ENCODE measurements at places on chromosomes 1 and 21.

DNA sequence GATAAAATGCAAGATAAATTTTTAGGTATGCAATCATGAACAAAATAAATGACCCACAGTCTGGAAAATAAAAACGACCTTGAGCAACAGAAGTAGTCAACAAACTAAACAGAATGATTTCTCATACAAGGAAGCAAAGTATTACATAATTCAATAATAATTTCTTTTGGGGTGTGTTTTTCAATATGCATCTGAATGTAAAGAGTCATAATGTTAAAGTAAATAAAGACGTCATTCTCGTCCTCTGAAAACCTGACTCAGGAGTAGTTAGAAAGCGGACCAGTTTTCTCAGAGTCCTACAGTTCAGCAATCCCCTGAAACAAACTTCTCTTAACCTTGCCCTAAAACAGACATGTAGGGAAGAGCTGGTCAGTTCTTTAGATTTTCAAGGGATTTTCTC lies 18.6 kb downstream of the CDC42BPA start:
- ATAC-seq: peak; percentile 94

DNA sequence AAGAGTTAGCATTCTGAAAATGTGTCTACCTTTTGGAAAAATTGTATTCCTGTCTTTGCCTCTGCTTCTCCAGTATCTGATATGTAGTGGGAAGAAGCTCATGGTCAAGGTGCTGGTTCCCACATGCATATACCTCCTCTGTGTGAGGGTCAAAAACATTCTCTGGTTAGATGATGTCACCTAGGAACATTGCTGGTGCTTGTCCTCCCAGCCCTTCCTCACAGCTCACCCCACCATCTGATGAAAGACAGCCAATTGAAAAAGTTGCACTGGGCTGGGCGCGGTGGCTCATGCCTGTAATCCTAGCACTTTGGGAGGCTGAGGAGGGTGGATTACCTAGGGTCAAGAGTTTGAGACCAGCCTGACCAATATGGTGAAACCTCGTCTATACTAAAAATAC lies 154.4 kb downstream of the NR5A2 start:
- no peak for ATAC-seq

DNA sequence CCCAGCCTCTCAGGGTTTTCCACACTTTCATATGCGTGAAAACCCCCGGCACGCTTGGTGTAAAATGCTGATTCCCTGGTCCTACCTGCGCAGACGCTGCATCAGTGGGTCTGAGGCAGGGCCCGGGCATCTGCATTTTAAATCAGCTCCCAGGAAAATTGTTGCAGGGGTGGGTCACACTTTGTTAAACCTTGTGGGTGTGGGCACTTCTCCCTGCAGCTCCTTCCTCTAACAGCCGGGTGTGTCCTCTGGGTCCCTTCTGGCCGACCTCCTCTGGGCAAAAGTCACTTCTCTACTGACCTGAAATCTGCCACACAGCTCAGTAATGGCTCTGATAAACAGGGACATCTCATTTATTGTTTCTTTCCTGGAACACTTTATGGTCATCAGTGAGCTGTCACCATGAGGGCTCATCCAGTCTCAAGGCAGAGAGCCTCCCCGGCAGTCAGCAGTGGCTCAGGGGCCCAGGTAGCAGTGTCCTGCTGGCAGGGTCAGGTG lies 52.8 kb upstream of the TMPRSS2 start:
- ATAC-seq: peak; percentile 11

DNA sequence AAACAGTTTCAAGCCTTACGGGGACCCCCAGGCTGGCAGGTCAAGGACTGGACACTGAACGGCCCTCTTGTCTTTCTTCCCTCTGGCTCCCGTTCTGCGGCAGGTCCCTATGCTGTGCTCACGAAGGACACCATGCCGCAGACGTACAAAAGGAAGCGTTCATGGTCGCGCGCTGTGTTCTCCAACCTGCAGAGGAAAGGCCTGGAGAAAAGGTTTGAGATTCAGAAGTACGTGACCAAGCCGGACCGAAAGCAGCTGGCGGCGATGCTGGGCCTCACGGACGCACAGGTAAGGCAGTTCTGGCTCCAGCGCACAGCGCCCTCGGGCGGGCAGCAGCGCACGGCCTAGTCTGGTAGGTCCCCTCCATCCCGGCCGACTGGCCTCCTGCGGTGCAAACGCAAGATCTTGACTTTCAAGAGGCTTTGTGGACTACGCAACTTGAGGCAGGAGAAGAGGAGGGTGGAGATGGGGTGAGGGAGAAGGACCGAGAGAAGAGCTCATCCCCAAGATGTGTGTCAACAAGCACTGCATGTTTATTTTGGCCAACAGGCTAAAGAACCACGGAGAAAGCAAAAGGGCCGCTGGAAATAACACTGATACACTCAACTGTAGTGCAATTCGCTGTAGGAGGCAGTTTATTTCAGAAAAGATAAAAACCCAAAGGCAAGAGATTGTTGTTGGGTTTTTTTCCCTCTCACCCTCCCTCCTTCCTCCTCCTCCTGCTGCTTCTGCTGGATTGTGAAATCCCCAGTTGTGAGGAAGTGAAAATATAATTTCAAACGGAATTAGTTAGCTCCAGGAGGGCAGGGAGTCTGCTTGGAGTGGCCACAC lies 3.0 kb downstream of the HLX start:
- ATAC-seq: no peak

- ATAC-seq: no peak
Measured at GRCh38 chr1:151944126-151944856, 35.0 kb upstream of the THEM4 start.

DNA sequence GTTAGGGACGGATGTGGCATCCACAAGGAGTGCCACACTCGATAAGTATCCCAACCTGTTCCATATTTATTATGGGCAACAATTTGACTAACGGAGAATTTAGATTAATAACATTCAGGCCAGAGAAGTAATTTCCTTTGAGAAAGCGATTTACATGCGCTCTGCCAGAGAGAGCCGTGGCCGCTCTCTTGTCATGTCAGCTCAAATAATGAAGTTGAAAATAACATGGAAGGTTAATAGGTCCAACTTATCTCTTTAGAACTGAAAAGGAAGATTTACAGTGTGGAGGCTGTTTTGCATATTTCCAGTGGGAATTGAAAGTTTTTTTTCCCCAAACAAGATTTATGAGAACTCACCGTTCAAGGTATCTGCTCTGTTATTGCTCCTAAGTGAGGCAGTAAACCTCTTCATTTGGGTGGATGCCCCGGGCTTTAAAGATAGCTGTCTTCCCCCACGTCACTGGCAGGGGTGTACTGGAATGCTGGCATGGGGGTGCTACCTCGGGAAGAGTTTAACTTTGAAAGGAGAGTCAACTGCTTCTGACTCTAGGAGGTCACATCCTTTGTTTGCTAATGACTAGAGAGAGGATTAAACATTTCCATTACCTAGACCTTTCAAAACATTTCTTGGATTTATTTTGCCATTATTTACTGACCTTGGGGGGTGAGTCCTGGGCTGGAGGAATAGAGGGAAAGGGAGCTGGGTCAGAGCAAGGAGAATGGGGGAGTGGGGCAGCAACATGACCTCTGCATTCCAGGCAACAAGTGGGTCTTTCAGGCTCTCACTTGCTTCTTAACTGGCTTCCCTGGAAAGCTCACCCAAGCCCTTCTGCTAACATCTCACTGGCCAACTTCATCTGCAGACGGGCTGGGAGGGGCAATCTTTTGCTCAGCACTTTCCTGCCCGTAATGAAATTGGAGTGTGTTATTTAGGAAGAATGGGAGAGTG lies 204.2 kb downstream of the CAMTA1 start:
- no peak for ATAC-seq

DNA sequence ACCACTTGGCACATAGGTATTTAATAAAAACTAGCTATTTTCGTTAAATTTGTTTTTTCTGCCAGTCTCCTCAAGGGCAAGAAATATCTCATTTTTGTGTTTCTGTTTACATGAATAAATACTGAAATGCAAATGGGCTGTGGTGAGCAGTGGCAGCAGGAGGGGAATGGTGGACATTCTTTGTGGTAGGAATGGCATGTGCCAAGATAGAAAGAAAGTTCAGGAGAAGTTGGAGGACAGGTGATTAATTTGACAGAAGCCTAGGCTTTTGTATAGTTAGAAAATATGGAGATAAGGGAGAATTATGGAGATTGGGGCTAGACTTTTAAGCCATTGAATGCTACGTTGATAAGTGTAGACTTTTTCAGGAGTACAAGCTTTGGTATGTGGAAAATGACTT lies 8.6 kb downstream of the RAP1A start:
- no peak for ATAC-seq

DNA sequence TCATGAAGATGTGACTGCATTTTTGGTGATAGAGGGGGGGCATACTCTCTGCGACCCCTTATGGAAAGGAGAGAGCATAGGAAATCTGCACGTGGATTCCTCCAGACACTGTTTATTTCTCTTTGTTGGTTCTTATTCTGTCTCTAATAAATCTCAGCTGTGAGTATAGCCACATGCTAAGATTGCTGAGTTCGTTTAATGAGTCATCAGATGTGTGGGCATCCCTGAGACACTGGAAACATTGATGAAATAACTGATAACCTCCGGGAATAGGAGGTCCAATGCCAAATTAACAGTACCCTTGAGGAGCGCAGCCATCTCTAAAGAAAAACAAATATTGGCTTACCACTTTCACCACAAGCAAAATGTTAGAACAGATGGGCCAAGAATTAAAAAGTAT lies 880.2 kb upstream of the NEGR1 start:
- ATAC-seq: no peak

DNA sequence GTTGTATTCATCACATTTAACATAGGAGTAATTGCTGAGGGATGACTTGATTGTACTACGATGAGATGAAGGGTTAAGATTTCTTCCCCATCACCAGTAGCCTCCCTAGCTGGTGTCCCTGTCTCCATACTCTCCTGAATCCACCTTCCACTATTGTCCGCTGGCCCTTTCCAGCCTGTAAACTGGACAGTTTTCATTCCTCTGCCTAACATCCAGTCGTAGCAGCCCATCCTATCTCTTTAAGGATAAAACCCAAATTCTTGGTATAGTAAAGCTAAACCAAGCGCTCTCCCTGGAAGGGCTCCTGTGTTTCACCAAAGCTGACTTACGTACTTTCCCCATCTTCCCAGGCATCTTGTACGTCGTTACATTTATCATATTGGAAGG lies 670 bp downstream of the COX20 start:
- no peak for ATAC-seq

- ATAC-seq: no peak
Measured at GRCh38 chr1:33599516-33600115, 127.2 kb downstream of the ZSCAN20 start.

DNA sequence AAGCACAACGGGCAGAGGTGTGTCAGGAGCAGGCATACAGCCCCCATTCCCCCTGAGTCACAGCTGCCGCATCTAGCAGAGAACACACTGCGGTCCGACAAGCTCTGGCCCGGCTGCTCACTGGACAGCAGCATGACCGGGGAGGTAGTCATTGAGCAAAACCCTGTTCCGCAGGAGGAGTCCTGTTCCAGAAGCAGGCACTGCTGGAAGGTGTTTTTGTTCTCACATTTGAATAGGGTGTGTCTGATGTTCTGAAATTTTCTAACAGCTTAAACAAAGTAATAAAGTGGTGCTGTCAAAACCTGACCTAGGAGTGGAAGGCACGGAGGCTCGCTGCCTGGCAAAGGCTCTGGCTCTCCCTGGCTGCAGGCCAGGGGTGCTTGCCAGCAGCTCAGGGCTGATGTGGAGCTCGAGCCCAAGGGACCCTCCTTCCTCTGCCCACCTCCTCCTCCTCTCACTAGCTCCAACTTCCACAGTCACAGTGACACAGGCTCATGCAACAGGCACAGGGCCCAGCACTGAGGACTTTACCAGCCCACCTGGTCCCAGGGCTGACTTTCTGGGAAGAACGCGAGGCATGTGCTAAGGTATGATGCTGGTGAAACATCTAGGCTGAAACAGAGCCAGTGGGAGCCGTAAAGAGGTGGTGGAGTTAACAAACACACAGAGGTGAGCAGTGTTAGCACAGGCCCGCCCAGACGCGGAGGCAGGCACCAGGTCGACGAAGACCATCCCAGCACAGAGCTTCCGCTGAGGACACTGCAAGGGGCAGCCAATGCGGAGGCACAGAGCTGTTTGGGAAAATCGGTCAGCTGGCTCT lies 118.6 kb upstream of the IFFO2 start:
- ATAC-seq: peak; percentile 81

- ATAC-seq: no peak
Measured at GRCh38 chr1:93668951-93669350, 12.7 kb downstream of the BCAR3 start.

DNA sequence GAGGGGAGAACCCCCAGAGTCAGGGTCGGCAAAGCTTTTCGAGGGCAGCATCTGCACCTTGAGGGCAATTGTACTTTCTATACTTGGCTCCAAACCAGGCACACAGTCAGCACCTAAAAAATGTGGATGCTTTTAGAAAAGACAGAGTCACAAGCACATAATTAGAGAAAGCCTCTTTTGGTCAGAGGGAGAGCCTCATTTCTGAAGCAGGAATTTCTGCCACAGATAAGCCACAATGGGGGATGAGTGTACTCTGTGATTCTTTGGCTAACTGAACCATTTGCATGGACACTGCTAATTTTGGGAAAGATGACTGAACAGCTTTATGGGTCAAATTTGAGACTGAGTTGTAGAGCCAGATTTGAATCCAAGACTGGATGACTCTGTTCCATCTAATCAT lies 635.7 kb downstream of the KIF26B start:
- no peak for ATAC-seq

DNA sequence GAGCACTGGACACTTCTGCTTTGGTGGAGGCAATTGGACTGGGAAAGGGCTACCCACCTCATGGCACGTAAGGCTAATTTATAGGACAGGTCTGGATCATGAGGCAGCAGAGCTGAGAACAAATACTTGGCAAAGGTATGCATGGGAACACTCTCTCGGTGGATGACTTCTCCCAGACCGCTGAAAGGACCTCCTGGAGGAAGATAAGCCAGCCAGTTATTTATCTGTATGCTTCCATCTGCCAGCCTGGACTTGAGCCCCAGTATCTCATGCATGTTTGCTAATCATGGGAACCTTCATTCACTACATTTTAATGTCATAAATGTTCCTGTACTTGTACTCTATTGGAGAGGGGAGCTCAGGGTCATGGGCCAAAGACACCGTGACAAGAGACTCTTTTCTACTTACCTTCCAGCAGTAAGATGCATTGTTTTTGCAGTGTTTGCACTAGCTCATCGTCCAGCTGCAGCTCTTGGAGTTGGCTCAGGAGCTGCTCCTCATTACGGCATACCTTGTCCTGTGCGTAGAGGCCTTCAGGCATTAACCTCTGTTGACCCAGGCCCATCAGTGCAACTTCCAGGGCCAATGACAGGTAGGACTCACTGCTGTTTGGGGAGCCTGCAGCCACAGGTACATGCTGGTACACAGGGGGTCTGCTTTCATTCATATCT lies 23.7 kb downstream of the UROD start:
- no peak for ATAC-seq

DNA sequence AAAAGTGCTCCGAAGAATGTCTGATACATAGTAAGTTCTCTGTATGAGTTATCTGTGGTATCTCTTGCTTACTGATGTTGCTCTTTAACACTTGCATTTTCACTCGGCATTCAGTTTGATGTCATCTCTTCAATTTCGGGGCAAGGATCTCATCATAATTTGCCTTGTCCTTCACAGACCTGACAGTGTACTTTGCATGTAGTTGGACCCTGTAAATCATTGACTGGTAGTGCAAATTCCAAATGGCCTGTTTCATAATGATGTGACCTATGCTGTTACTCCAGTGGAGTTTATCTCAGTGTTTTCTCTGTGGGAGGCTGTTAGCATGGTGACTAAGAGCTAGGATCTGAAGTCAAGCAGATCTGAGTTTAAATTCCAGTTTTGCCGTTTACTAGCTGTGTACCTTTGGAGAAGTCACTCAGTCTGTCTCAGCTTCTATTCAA lies 34.2 kb upstream of the ABCD3 start:
- ATAC-seq: peak; percentile 29

Measured in esophagus mucosa (tissue), 1 donor.